Endothelial cell of umbilical vein (primary cell): ENCODE measurements at places on chromosomes 12 and 14. TPM values are rescaled to one million over a fixed set of nuclear protein-coding genes. Genes with fewer than 3 reads are reported as not detected.

Gene SLC8A3
- not detected in 2 replicates for polyA plus RNA-seq

Gene SMARCC2
- 51.1 and 51.9 TPM in 2 replicates for polyA plus RNA-seq

Gene KCNA1
- polyA plus RNA-seq, result not detected in 2 replicates

Gene RNF41
- polyA plus RNA-seq, result 203 and 241 TPM in 2 replicates

Gene DTX1
- polyA plus RNA-seq, result 0.06 and 0.11 TPM in 2 replicates

Gene WNT1
- polyA plus RNA-seq, result not detected in 2 replicates

Gene TAS2R42
- polyA plus RNA-seq, result not detected in 2 replicates

Gene GLS2
- 0.04 and 0.18 TPM in 2 replicates for polyA plus RNA-seq

Gene TAS2R8
- not detected in 2 replicates for polyA plus RNA-seq

Gene INHBE
- polyA plus RNA-seq, result not detected in 2 replicates

Gene ZNF740
- 7.9 and 10.5 TPM in 2 replicates for polyA plus RNA-seq

Gene POTEM
- polyA plus RNA-seq, result not detected in 2 replicates

GRCh38 chr14:100893760-100894159 is 9.8 kb downstream of the RTL1 start:
- no peak overlapping the region for H3K27ac ChIP-seq
- H3K36me3 ChIP-seq, result peaks cover 2% of the 10 kb centered on the region
- no peak for DNase-seq

GRCh38 chr12:68326716-68327115 is 5.4 kb downstream of the MDM1 start:
- H3K27ac ChIP-seq, result no peak overlapping the region
- H3K4me3 ChIP-seq, result no peak overlapping the region
- no peaks in the 10 kb centered on the region for H3K27me3 ChIP-seq
- peaks cover 7% of the 10 kb centered on the region for H3K4me1 ChIP-seq

DNA sequence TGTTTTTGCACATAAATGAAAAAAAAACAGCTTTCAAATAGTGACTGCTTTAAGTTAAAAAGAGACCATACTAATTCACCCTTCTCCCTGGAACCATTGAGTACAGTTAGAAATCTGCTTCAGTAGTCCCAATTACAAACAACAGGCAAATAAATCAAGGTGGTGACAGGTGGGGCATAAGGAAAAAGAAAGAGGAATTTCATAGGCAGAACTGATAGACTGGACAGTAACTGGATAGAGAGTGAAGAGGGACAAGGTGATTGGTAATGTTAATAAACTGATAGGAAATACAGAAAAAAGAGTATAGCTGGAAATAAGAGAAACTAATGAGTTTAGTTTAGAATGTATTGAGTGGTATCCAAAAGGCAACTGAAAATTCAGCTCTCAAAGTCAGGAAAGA is 56.0 kb downstream of the SLC41A2 start:
- no peaks in the 10 kb centered on the region for H3K4me1 ChIP-seq
- no peak overlapping the region for H3K27ac ChIP-seq
- H3K4me3 ChIP-seq, result no peak overlapping the region
- DNase-seq, result no peak
- no peaks in the 10 kb centered on the region for H3K27me3 ChIP-seq

DNA sequence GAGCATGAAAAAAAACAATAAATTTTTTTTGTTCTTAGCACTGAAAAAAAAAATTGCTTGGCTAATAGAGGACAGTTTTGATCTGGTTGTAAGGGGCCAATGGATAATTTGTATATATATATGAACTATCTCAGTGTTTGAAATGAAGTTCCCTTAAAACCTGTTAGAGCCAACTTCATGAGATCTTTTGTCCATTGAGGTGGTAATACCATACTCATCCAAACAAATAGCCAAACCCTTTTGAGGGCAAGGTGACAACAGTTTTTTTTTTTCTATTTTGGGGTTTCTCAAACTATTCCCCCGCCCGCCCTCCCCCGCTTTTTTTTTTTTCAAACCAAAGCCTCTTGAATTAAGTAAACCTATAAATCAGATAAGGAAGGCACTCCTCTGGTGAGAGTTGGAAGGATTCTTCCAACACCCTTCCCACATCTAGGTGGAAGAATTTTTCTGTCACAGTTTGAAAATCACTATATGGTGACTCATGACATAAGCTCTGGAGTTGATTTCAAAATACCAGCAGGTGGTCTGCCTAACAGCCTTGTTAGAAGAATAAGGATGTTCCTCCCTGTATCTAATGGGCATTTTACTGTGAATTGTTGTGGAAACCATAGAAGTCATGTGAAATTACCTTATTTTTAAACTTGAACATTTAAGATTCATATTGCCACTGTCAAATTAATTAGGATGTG is 10.2 kb downstream of the ARHGAP5 start:
- no peak overlapping the region for H3K4me3 ChIP-seq
- no peaks in the 10 kb centered on the region for H3K27me3 ChIP-seq
- no peaks in the 10 kb centered on the region for H3K36me3 ChIP-seq
- DNase-seq, result no peak
- H3K4me1 ChIP-seq, result no peaks in the 10 kb centered on the region
- no peak overlapping the region for H3K27ac ChIP-seq

- H3K36me3 ChIP-seq, result no peaks in the 10 kb centered on the region
- no peaks in the 10 kb centered on the region for H3K4me1 ChIP-seq
- no peak overlapping the region for H3K27ac ChIP-seq
- DNase-seq, result no peak
- no peak overlapping the region for H3K4me3 ChIP-seq
- no peaks in the 10 kb centered on the region for H3K27me3 ChIP-seq
Observed at GRCh38 chr14:105940534-105941225, 414.3 kb downstream of the TMEM121 start.

DNA sequence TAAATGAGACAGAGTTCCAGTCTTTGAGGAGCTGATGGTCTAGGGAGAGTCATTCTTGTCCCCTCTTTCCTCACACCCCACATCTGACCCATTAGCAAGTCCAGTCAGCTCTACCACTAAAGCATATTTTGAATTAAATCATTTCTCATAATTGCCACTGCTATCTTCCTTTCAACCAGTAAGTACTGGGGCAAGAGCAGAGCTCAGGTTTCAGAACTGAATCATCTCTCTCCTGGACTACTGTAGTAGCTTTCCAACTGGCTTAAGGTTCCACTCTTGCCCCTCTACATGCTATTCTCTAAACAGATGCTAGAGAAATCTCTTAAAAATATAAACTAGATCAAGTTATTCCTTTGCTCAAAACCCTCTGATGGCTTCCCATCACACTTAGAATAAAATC is 218.3 kb downstream of the TTC6 start:
- H3K4me1 ChIP-seq, result no peaks in the 10 kb centered on the region
- H3K27ac ChIP-seq, result no peak overlapping the region
- no peaks in the 10 kb centered on the region for H3K36me3 ChIP-seq
- DNase-seq, result no peak

DNA sequence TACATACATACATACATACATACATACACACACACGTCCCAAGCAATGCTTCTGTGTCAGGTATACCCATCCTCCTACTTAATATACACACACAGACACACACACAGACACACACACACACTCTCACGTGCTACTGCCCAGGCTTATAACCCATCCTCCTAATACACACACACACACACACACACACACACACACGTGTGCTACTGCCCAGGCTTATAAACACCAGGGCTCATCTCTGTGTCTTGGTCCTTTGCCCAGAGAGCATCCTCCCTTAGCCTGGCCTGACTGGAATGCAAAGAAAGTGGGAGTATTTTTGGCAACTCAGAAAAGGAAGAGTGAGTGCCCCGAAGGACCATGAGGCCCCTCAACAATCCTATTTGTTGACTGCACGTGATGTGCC is 129.0 kb downstream of the RBM19 start:
- no peak overlapping the region for H3K27ac ChIP-seq
- H3K27me3 ChIP-seq, result no peaks in the 10 kb centered on the region

- H3K27me3 ChIP-seq, result no peaks in the 10 kb centered on the region
- no peak for DNase-seq
- no peak overlapping the region for H3K4me3 ChIP-seq
- H3K4me1 ChIP-seq, result no peaks in the 10 kb centered on the region
- no peaks in the 10 kb centered on the region for H3K36me3 ChIP-seq
Observed at GRCh38 chr12:115353467-115353866, 669.5 kb upstream of the TBX3 start.

- no peaks in the 10 kb centered on the region for H3K36me3 ChIP-seq
- no peak overlapping the region for H3K27ac ChIP-seq
- H3K4me3 ChIP-seq, result no peak overlapping the region
- peaks cover 10% of the 10 kb centered on the region for H3K4me1 ChIP-seq
- DNase-seq, result peak; percentile 53
Observed at GRCh38 chr12:68559984-68560850, 50.5 kb upstream of the RAP1B start.

DNA sequence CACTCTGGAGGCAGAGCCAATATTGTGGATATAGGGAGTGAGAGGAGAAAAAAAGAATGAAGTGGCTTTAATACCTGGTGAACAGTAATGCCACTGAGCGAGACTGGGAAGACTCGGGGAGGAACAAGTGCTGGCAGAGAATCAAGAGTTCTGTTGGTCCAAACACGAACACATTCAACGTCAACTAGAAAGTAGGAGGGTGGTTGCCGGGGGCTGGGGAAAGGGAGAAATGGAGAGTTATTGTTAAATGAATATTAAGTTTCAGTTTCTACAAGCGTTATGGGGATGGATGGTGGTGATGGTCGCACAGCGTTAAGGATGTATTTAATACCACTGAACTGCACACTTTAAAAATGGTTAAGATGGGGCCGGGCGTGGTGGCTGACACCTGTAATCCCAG is 2.8 kb downstream of the SPRING1 start:
- no peaks in the 10 kb centered on the region for H3K36me3 ChIP-seq
- H3K4me1 ChIP-seq, result peaks cover 10% of the 10 kb centered on the region
- no peak for DNase-seq
- H3K27ac ChIP-seq, result no peak overlapping the region
- H3K4me3 ChIP-seq, result no peak overlapping the region
- no peaks in the 10 kb centered on the region for H3K27me3 ChIP-seq

GRCh38 chr14:51653775-51654532 is 2.2 kb downstream of the FRMD6 start:
- no peaks in the 10 kb centered on the region for H3K27me3 ChIP-seq
- H3K27ac ChIP-seq, result peak overlapping the region; percentile 94
- peak; percentile 49 for DNase-seq

- H3K27ac ChIP-seq, result no peak overlapping the region
- H3K27me3 ChIP-seq, result no peaks in the 10 kb centered on the region
Observed at GRCh38 chr12:96876966-96877365, 30.1 kb upstream of the NEDD1 start.

DNA sequence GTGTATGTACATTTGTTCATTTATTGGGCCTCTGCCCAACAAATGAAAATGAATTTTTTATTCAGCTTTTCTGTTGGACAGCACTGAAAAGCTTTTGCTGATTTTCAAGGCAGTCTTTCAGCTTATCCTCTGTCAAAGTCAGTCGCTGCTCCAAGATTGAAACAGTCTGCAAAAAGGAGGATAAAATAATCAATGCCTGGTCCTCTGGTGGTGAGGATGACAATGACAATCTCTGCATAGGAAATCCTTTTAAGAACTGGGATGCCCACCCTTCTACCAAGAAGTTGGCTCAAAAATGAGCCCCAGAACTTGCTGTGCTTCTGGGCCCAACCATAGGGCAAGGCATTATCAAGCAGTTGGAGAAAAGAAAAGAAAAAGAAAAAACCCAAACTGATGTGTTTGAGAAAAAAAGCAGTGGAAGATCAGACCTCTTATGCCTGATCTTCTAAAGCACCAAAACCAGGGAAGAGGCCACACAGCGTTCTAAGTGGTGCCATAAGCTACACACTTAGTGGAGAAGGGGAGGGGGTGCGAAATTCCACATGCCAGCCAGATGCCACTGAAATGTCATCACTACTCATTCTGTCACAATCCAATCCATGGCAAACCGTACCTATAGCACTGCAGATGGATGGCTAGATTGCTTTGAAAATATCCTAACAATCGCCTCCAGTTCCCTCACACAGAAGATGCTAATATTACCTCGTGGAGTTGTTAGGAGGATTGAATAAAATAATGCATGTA is 69.0 kb upstream of the DUSP6 start:
- no peak for DNase-seq
- no peak overlapping the region for H3K27ac ChIP-seq
- H3K27me3 ChIP-seq, result no peaks in the 10 kb centered on the region
- H3K4me3 ChIP-seq, result no peak overlapping the region

- H3K27me3 ChIP-seq, result no peaks in the 10 kb centered on the region
- H3K4me3 ChIP-seq, result peak overlapping the region; percentile 80
- H3K36me3 ChIP-seq, result peaks cover 5% of the 10 kb centered on the region
- peak; percentile 63 for DNase-seq
Observed at GRCh38 chr12:122527478-122527944, 462 bp downstream of the KNTC1 start.

GRCh38 chr12:123526542-123527080 is 6.9 kb downstream of the RILPL1 start:
- H3K4me1 ChIP-seq, result peaks cover 8% of the 10 kb centered on the region
- H3K36me3 ChIP-seq, result peaks cover 7% of the 10 kb centered on the region
- no peak overlapping the region for H3K4me3 ChIP-seq
- no peak for DNase-seq

DNA sequence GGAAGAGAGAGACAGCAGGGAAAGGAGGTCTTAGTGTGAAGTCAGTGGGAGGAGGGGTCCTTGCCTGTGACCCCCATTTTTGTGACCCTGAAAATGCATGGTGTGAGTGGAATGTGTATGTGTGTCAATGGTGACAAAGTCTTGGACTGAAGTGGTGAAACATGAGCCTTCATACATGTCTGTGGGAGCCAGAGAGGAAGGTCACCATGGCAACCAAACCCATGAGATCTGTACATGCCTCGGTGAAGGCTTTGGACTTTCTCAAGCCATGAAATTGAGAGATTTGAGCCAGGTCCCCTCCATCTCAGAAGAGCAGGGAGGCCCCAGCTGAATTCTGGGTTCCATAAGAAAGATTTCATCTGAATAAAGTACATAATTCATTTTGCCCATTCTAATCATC is 108.7 kb downstream of the TTC8 start:
- no peak overlapping the region for H3K4me3 ChIP-seq
- H3K27me3 ChIP-seq, result no peaks in the 10 kb centered on the region
- H3K36me3 ChIP-seq, result no peaks in the 10 kb centered on the region
- no peaks in the 10 kb centered on the region for H3K4me1 ChIP-seq
- no peak overlapping the region for H3K27ac ChIP-seq

DNA sequence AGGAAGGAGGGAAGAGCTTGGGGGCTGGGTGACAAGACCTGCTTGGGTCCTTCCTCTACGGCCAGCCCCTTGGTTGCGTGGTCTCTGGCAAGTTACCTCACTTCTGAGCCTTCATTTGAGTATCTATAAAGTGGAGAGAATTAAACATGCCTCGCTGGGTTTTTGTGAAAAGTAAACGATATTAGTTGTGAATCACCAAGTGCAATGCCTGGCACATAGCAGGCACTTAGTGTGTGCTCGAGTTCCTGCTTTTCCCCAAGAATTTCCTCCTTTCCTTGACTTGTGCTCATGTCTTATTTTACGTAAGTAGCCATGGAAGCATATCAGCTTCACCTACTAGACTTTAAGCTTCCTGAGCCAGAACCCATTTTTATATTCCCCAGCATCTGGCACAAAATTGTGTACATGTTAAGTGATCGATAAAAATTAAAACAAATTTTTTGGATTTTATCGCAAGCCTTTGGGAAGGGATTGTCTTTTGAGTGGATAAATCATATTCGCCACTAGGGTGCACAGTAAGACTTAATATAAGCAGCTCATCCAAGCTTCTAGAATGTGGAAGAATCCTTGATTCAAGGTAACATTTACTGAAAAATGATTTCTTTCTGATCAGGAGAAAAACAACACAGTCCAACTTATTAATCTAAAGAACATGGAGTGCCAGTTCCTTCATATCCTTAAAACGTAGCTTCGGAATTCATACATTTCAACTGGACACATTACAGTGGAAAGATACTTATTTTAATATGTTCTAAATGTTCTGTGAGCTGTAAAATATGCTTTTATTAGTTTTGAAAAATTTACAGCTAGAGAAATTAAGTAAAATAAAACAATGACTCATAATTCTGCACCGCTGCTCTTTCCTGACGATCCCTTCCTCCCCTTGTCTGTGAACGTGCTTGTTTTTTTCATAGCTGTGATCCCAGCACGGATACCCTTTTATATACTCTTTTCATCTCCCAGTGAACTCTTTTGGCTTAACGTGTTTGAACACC is 62.0 kb downstream of the SLC25A47 start:
- no peaks in the 10 kb centered on the region for H3K27me3 ChIP-seq
- H3K36me3 ChIP-seq, result no peaks in the 10 kb centered on the region
- DNase-seq, result peak; percentile 77
- H3K4me3 ChIP-seq, result no peak overlapping the region
